NCI-H2081 (cell line): ENCODE measurements at places on chromosomes 11 and 22.

DNA sequence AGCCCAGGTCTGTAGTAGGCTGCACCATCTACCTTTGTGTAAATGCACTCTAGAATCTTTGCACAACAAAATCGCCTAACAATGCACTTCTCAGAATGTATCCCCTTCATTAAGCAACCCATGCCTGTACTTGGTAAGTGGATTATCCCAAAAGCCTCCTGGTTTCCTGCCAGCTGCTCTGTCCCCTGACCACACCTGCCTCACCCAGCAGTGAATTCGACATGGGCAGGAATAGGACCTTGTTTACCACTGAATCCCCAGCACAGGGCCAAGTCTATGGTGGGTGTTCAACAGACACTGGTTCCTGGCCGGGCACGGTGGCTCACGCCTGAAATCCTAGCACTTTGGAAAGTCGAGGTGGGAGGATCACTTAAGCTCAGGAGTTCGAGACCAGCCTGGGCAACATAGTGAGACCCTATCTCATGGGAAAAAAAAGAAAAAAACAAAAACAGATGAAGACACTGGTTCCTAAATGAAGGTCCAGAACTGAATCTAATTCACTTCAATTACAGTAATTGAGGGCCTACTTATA is 5.1 kb upstream of the SYCE3 start:
- no peak for DNase-seq

DNA sequence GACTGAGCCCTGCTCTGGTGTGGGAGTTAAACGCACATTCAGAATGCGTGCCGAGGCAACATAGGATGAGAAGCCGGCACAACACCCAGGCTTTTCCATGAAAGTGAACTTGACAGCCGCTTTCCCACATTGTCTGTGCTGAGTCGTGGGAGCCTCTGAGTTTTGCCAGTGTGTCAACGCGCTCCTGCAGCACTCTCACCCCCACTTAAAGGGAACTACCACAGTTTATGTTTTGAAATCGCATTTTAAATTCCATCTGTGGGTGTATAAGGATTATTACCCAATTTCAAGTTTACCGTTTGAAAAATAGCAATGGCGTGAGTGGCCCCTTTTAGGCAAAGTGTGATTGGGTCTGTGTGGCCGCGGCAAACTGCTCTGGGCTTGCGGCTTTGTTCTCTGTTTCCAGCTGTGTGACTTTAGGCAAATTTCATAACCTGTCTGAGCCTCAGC is 81.5 kb downstream of the FBLN1 start:
- DNase-seq: no peak

DNA sequence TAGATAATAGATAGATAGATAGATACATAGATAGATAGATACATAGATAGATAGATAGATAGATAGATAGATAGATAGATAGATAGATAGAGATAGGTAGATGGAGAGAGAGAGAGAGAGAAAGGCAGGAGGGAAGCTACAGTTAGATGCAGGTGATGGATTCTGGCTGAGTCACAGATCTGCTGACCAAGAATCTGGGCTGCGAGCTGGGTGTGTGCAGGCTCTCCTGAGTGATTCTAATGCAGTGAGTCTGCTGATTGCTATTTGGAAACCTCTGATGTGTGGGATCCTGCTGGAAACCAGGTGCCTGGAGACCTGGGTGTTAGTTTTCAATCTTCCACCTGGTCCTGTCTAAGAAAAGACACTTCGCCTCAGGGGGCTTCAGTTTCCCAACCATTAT is 1441.8 kb downstream of the TBC1D22A start:
- no peak for DNase-seq

DNA sequence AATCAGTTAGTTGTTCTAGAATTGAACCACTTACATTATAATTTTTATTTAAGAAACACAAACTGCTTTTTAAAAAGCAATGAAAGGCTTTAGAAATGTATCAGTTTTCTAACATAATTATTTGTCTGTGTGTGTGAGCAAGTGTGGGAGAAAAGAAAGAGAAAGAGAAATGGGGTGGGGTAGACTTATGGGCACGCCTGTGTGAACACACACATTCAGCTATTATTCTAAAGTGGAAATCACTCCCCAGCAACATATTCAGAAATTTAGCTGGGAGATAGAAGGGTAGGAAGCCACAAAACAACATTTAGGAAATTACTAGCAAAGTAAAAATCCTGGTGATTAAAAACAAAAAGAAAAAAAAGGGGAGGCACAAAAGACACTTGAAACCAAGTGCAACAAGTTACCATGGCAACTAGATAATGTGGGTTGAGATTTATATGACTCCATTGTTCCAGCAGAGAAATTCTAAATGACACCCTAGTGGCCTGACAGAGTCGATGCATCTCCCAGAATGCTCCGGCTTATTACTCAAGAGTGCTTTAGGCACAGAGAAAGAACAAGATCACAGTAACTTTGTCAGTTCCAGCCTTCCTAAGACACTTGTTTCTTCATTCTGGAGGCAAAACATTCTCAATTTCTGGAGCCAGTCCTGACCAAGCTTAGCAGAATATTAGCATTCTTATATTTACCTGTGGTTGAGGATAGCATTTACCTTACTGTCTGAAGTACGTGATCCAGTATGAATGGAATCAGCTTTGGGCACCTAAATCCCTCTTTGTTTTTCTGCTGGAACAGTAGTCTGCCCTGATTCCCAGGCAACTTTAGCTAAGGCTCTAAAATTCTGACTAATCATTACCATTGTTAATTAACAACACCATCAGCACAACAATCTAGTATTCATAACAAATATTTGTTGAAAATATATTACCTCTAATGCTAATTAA is 444.4 kb downstream of the DLG2 start:
- DNase-seq: peak; percentile 62

GRCh38 chr22:46593211-46593681 is 26.9 kb upstream of the GRAMD4 start:
- no peak for DNase-seq

- DNase-seq: no peak
These were observed 174.4 kb upstream of the NECTIN1 start for GRCh38 chr11:119903389-119903788.

DNA sequence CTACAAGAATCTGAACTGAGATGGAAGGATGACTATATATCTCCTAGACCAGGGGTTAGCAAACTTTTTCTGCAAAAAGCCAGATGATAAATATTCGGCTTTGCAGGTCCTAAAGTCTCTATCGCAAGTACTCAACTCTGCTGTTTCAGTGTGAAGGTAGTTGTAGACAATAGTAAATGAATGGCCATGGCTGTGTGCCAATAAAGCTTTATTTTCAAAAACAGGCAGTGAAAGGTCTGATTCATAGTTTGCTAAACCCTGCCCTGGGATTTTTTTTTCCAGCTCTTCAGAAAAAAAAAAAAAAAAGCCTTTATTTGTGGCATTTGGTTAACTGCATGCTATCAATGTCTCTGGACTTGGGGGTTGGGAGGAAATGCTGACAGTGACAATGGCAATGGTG is 37.5 kb downstream of the FAM227A start:
- no peak for DNase-seq

DNA sequence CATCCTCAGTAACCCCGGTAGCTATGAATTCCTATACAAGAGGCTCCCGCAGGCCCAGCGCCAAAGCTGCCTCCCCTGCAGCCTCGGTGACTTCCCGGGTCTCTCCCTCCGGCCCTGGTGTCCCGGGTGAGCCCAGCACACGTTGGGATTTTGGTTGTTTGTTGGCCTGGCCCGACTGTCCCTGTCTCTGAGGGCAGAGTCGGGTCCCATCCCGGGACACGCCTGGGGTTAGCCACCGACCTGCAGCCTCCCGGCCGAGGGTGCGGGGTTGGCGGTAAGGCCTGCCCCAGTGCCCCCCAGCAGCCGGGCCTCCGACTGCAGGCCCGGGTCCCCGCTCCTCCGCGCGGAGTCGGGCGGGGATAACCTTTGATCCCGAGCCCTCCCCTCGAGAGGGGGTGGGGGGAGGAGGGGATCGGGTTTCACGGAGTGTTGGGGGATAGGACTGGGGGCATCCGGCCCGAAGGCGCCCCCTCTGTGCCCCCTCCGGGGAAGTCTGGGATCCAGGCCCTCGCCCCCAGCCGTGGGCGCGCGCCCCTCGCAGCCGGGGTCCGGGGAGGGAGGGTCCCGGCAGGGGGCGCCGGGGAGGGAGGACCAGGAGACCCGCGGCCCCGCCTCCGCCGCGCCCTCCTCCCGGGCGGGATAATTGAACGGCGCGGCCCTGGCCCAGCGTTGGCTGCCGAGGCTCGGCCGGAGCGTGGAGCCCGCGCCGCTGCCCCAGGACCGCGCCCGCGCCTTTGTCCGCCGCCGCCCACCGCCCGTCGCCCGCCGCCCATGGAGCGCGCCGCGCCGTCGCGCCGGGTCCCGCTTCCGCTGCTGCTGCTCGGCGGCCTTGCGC is at the start of gene FBLN1:
TSS of gene FBLN1 (plus strand) at position 669 of the 835 bp plus-strand sequence. CDS start at position 772, 103 bp downstream.
- no peak for DNase-seq

DNA sequence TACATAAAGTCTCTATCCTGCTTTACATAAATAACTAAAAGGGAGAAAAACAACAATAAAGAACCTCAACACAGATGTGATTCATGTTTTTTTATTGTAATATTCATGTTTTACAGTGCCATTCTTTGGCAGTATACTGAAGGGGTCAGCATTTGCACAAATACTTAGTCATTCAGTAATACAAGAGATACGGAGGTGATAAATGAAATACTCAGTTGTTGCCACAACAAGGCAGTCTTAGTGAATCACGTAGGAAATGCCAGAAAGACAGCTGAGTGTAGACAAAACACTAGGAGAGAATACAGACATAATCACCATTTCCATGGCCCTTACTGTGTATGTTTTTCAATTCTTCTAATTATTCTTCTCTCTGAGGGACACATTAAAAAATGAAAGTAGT is 910.4 kb downstream of the METTL15 start:
- DNase-seq: no peak
